ENCODE measurements at places on chromosomes 1 and 21.

- DNase-seq, result peak; percentile 29
These were observed 750 bp downstream of the RHOU start for GRCh38 chr1:228735871-228736586.

DNA sequence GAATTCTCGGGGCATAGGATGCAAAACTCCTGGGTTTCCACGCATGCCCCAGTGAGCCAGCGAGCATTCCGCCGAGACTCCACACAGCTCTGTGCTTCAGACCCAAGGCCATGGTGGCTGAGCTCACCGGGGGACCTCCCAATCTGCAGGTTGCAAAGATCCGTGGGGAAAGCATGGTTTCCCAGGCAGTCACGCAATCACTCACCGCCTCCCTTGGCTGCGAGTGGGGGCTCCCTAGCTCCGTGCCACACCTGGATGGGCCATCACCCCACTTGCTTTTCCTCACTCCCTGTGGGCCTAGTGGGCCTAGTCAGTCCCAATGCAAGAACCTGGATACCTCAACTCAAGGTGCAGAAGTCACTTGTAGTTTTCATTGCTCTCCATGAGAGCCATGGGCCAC lies 37.0 kb upstream of the SAMD11 start:
- no peak for DNase-seq

GRCh38 chr1:165137551-165138316 lies 218.8 kb downstream of the LMX1A start:
- DNase-seq, result no peak

- DNase-seq, result no peak
These were observed 1.5 kb downstream of the EDEM3 start for GRCh38 chr1:184753117-184753516.

Data from activated effector memory CD4-positive, alpha-beta T cell treated with Interleukin-2 at 50 U/mL for 16 hours (primary cell).